ENCODE measurements at places on chromosomes 12 and 14. TPM values are rescaled to one million over a fixed set of nuclear protein-coding genes. Genes with fewer than 3 reads are reported as not detected.
A peak's percentile ranks its signal among the peaks of the same experiment; 100 is the strongest.

DNA sequence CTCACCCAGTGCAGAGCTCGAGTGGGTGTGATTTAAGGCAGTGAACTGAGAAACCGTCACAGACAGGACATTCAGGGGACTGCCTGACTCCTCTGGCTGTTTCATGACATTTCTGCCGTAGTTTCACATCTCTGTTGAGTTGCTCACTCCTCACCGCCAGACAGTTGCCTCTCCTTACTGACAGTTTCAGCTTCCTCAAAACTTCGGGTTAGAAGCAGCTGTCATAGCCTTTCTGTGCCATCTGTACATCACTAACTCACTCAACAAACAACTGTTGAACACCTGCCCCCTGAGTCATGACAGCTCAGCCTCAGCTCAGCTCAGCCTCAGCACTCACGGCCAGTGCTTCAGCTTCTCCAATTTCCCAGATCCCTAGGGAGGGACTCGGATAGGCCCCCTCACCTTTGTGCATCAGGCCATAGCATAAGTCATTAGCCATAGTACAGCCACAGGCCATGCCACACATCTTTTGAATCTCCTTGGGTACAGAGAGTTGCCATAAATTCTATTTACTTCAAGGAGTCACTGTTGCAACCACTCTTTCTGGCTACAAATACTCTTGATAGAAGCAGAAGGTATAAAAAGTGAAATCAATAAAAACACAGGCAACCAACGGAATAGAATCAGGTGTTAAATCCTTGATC lies 6.2 kb upstream of the SLC15A4 start:
- DNase-seq: peak; percentile 5

Gene TSHR
- not detected for total RNA-seq

GRCh38 chr12:91622037-91622436 lies 439.4 kb upstream of the DCN start:
- DNase-seq: no peak

Gene GLS2
- 6.1 TPM for total RNA-seq

Gene DDN
- 0.26 TPM for total RNA-seq

All from bronchial epithelial cell (primary cell).